ENCODE measurements at places on chromosomes 13 and 19.

GRCh38 chr13:40963927-40964326, 55.2 kb downstream of the ELF1 start:
- DNase-seq = no peak

GRCh38 chr19:48724796-48725753, 5.5 kb upstream of the MAMSTR start:
- DNase-seq = no peak

- no peak for DNase-seq
These were observed 37.2 kb downstream of the ZFR2 start for GRCh38 chr19:3831601-3832000.

DNA sequence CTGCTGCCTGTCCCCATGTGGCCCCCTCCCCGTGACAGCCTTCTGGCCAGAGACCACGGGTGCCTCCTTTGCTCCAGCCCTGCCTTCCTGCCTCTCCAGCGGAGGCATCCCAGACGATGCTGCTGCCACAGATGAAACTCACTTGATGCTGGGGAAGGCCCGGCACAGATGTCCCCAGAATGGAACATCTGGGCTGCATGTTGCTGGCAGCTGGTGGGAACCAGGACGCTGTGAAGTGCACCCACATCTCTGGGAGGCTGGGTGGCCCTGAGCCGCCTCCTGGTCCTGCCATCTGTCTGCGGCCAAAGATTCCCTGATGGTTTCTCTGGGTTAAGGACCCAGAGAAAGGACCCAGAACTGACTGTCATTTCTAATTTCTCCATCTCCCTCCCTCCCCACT, 51.9 kb upstream of the PTPRS start:
- DNase-seq = no peak

- DNase-seq = no peak
These were observed 18.9 kb upstream of the EPHX3 start for GRCh38 chr19:15251010-15251748.

DNA sequence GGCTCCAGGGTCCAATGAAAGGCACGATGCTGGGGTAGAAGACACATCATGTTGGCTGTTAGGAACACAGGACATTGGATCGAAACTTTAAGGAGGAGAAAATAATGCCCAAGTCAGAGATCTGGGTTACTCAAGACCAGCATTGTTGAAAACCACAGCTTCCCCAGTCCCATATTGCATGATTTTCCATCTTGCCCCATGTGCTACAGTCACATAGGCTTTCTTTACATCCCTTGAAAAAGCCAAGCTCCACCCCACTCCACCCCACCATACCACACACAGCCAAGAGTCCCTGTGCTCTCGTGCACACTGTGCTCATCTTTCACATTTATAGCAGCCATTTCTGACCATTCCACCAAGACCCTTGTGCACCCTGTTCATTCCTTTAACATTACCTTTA, 636.2 kb downstream of the DIAPH3 start:
- no peak for DNase-seq

DNA sequence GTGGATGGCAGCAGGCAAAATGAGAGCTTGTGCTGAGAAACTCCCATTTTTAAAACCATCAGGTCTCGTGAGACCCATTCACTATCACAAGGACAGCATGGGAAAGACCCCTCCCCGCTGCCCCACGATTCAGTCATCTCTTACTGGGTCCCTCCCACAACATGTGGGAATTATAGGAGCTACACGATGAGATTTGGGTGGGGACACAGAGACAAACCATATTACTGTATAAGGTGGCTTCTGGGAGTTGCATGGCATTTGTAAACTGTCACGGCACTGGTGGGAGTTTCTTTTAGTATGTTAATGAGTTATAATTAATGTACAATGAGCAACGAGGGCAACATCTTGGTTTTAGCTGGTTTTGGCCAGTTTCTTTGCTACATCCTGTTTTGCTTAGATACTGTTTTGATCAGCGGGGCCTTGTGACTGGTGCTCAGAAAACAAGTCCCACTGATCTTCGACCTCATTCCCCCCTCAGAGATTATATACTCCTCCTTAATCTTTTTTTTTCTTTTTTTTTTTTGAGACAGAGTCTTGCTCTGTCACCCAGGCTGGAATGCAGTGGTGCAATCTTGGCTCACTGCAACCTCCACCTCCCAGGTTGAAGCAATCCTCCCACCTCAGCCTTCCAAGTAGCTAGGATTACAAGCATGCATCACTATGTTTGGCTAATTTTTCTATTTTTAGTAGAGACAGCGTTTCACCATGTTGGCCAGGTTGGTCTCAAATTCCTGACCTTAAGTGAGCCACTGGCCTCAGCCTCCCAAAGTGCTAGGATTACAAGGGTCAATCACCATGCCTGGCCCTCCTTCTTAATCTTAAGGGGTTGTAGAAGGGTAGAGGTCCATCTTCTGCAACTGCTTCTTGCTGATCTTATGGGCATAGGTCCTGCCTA, 21.3 kb upstream of the ZNF599 start:
- DNase-seq = no peak
